ENCODE measurements at places on chromosomes 13 and 19.

DNA sequence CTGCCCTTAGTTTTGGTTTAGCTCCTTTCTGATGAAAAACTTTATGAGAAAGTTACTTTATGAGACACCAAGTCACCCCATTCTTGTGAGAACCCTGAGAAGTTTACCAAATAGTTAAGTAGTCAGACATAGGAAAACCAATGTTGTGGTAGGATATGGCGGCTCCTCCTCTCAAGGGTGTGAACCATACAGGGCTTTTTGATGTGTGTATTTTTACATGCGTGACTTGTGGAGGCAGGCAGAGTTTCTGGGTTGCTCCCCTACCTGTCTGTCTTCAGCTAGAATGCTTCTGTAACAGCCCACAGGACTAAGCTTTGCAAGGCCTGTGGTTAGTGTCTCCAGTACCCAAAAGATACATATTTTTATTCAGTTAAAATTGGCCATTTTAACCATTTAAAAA is 18.3 kb downstream of the UBAC2 start:
- DNase-seq: no peak

- no peak for DNase-seq
These were observed 18.0 kb downstream of the GTF2F2 start for GRCh38 chr13:45138282-45138681.

GRCh38 chr13:28751175-28751960 is 32.6 kb upstream of the SLC46A3 start:
- DNase-seq: no peak

- DNase-seq: no peak
These were observed 21.5 kb upstream of the FXYD3 start for GRCh38 chr19:35093941-35094647.

GRCh38 chr13:75025956-75026355 is 456.0 kb downstream of the TBC1D4 start:
- no peak for DNase-seq

GRCh38 chr13:40878321-40878720 is 88.9 kb downstream of the SLC25A15 start:
- no peak for DNase-seq

- no peak for DNase-seq
These were observed 146.8 kb downstream of the FOXO1 start for GRCh38 chr13:40519637-40520036.

GRCh38 chr19:30356951-30357579 is 15.1 kb upstream of the ZNF536 start:
- DNase-seq: no peak

DNA sequence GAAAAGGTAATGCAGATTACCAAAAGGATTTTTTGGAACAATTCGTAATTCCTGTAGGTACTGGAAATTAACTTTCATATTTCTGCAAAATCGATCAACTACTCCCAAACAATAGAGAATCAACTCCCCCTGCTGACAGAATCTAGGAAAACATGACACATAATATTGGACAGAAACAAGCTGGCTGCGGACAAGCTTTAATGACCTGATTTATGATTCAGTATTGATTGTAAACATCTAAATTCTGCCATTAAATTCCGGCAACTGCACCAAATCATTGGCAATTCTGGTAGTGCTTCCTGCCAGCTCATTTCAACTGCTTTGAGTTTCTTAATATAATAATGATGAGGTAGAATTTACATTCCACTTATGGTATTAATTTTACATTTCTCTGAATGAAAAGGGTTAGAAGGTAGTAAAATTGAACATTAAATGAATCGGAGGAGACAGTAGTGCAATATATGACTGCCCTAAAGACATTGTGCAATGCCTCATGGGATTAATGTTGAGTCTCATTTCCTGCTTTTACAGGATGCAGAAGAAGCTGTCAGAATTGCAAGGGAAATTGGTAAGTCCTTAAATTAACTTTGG is 146.5 kb downstream of the PCCA start:
- DNase-seq: peak; percentile 57

- no peak for DNase-seq
These were observed 11.1 kb downstream of the SLC44A2 start for GRCh38 chr19:10636304-10636972.

DNA sequence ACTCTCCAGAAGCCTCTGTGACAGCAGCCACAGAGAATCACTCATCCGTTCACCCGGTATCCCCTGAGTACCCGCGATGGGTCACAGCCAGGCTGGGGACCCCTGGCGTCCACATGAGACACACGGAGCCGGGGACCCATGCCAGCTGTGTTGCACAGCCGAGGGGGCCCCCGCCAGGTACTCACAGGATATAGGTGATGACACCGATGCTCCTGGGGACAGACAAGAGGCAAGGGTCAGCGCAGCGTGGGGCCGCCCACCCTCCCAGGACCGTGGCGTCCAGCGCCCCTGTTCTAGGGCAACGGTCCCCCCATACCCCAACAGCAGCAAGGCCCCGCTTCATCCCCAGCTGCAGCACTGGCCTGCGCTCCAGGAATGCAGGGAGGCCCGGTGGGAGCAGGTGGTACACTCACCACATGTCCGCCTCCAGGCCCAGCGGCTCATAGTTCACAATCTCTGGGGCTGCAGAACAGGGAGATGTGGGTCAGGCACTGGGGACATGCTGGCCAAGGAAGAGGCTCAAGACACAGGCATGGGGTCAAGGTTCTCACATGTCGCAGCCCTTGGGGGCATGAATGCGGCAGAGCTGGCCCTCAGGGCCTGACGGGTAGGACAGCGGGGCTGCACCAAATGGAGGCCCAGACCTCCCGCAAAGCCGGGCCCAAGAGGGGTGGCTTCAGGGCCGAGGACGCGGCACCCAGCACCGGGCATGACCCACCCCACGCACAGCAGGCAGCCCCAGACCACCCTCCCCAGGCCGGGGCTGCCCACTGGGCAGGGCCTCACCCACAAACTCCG is 7.2 kb downstream of the DAPK3 start:
- no peak for DNase-seq

- no peak for DNase-seq
These were observed 412.1 kb downstream of the KLF12 start for GRCh38 chr13:73722120-73722519.

GRCh38 chr19:49843265-49843664 is 7.7 kb upstream of the PTOV1 start:
- DNase-seq: no peak

GRCh38 chr13:28820099-28821051 is at the start of gene MTUS2:
Gene MTUS2 (plus strand): TSS chr13:28820339.
- no peak for DNase-seq

- DNase-seq: no peak
These were observed 394.3 kb upstream of the HTR2A start for GRCh38 chr13:47291107-47291656.

- DNase-seq: no peak
These were observed 79.2 kb upstream of the SCEL start for GRCh38 chr13:77456271-77456670.

DNA sequence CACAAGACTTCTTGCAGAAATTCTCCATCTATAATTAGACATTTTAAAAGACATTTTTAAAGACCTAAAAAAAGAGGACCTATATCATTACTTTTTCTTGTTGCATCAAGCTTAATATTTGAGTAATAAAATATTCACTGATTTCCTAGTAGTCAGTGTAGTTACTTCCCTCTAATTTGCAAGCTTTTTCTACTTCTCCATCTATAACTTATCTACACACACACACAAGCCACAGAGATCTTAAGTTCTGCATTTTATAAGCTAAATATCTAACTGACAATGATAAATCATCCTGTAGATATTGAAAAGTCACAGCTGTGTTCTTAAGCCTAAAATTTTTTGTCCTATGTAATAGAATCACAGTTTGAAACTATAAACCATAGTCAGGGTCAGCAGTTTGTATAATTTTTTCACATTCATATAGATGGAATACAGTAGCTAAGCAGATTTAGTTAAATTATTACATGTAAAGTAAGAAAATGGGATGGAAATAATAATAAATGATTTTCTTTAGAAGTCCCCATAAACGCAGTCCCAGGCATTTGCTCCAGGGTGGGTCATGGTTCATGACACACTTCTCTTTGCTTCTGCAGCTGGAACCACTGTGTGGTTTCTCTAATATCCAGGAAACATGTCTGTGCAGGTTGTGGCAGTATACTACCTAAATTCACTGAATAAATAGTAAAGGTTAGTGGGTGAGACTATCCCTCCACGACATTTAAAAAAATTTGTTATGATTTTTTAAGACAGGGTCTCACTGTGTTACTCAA is 60.2 kb downstream of the ESD start:
- no peak for DNase-seq

DNA sequence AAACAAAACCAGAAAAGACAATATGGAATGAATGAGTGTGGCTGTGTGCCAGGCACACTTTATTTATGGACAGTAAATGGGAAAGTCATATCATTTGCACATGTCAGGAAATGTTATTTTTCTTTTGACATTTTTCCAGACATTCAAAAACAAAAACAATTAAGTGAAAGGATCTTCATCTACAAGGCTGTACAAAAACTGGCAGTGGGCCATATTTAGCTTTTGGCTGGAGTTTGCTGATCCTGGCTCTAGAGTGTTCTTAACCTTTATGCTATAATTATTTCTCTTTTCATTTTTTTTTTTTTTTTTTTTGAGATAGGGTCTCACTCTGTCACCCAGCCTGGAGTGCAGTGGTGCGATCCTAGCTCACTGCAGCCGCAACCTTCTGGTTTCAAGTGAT is 6.5 kb upstream of the TNFSF9 start:
- DNase-seq: no peak

GRCh38 chr19:31264041-31264778 is 85.0 kb downstream of the TSHZ3 start:
- no peak for DNase-seq

DNA sequence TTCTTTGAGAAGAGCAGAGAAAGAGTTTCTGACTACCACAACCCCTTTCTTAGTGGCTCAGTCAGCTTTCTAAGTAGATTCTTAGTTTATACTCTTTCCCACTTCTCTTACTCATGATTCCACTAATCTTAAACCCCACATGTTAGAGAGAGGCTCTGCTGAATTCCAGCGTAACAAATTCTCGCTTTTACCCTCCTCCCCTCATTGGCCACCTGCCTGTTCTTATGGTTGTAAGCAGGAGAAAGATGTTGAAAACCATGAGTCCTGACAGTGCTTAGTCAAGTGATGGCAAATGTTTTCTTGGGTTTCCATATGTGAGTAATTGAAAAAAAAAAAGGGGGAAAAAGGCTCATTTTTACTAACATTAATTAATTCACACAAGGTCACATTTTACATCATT is 125.9 kb downstream of the ZDHHC20 start:
- DNase-seq: no peak

DNA sequence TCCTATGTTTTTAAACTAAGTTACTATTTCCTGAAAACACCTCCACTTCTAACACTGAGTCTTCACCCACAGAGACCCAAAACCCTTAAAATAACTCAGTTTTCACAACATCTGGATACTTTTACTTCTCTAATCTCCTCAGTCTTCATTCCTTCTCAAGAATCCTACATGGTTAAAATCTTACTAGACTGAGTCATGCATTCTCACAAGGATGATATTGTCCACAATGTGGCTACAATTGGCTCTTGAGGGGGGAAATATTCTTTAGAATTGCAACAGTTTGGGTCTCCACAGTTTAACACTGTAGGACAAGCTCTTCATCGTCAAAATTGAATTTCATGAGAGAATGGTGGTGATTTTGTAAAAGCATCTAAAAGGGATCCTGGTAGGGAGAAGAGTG is 397.1 kb downstream of the SLITRK5 start:
- no peak for DNase-seq

- DNase-seq: peak; percentile 91
These were observed 8.4 kb downstream of the PEAK3 start for GRCh38 chr19:2273356-2274184.

DNA sequence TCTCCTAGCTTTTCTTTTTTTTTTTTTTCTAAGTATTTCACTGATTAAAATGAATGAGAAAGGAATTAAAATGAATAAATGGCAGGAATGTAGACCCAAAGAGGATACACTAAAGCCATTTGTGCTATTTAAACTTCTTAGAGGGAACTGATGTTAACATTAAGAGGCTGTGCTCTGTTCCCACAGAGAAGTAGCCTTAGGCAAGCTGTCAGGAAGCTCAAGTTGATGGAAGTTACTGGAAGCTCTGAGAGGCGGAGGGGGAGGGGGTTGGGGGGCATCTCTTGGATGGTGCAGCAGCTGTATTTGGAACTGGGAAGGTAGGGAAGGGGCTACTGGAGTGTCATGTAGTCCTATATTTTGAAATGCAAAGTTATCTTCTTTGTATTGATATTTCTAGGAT is 168.2 kb downstream of the DNAJC15 start:
- DNase-seq: no peak

- DNase-seq: peak; percentile 47
These were observed 243.5 kb downstream of the RGCC start for GRCh38 chr13:41700790-41701310.

- DNase-seq: no peak
These were observed 1.5 kb downstream of the PDS5B start for GRCh38 chr13:32587811-32588170.

- DNase-seq: peak; percentile 13
These were observed 72.4 kb downstream of the STK24 start for GRCh38 chr13:98504371-98504963.

GRCh38 chr19:19719798-19720197 is 13.1 kb downstream of the ZNF14 start:
- DNase-seq: no peak

DNA sequence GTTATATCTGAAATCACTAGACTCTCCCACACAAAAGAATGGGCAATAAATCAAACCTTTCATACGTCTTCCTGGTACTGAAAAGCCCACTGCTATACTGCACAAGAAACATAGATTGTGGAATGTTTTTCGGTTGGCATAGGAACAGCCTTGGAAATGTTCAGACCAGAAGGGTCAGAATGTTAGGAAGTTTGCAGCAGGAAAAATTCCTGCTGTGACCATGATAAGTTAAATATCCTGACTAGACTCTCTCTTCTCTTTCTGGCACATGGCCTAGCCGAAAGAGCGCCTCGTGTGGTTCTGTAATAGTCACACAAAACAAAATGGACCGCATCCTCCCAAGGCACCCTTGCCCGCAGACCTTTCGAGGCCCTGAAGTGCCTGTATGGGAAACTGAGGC is 427.2 kb downstream of the COG6 start:
- DNase-seq: no peak

- peak; percentile 55 for DNase-seq
These were observed 53.1 kb upstream of the SERPINE3 start for GRCh38 chr13:51286135-51287002.

- DNase-seq: no peak
These were observed 1380.4 kb downstream of the SLITRK1 start for GRCh38 chr13:82501834-82502233.

DNA sequence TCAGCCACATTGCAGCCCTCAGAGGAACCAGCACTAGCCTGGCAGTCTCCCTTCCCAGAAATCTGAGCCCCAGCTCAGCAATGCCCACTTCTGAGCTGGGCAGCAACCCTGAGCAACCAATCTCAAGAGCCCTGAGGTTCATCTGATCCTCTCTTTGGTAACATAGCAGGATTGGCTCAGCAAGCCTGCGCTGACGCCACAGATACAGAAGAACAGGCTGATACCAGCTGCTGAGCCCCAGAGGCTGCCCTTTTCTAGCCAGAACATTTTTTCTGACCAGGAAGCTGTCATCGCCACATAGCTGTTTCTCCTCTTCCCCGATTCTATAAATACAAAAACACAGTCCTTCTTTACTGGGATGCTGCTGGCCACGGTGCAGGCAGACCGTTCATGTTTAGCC is 59.8 kb downstream of the TRPM4 start:
- no peak for DNase-seq
